Keratinocyte (primary cell): ENCODE measurements at places on chromosomes 5 and 9.

GRCh38 chr5:103333376-103333775 is 74.8 kb downstream of the MACIR start:
- no peak for DNase-seq

- no peak for DNase-seq
Observed at GRCh38 chr9:13557746-13558145, 278.3 kb upstream of the MPDZ start.

DNA sequence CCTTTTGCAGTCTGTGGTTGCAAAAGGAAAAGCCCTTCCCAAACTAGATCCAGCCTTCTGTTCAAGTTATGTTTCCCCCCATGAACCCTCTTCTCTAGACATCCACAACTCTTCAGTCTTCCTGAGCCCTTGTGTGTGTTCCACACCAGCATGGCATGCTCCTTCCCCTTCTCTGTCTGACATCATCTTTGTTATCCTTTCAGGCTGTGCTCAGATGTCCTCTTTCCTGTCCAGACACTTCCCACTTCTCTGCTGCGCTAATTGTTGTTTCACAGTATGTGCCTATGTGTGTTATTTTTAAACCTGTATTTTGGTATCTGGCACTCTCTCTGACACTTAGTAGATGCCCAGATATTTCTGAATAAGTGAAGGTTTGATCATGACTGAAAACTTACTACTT is 38.2 kb downstream of the FOCAD start:
- no peak for DNase-seq

DNA sequence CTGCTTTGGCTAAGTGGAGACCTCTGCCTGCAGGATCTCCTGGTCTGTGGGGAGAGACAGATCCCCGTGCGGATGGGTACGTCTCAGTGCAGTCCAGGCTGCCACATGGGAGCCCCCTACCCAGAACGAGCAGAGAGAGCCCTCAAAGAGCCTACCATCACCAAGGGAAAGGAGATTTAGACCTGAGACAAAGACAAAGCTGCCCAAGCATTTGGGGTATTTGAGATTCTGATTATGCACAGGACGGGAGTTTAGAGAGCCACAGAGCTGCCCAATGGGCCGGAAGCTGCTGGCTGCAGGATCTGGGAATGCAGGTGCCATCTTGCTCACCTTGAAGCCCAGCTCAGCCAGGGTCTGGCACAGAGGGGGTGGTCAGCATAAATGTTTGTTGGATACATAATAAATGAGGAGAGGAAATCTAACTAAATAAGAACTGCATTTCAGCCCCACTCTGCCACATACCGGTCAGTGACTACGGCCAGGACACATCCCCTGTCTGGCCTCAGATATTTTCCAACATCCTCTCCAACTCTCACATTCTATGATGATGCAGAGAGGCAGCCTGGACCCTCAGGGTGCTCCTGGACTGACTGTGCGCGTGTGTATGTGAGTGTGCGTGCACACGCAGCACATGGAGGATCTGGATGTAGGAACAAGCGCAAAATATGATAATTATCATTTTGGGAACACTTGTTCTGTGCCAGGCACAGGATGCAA is 157.8 kb downstream of the FGF18 start:
- DNase-seq = no peak

GRCh38 chr5:65765582-65765981 is 43.6 kb downstream of the NLN start:
- no peak for DNase-seq

GRCh38 chr5:164818445-164818844 is 1313.0 kb downstream of the MAT2B start:
- no peak for DNase-seq

- no peak for DNase-seq
Observed at GRCh38 chr5:4205398-4205797, 609.8 kb downstream of the IRX1 start.

DNA sequence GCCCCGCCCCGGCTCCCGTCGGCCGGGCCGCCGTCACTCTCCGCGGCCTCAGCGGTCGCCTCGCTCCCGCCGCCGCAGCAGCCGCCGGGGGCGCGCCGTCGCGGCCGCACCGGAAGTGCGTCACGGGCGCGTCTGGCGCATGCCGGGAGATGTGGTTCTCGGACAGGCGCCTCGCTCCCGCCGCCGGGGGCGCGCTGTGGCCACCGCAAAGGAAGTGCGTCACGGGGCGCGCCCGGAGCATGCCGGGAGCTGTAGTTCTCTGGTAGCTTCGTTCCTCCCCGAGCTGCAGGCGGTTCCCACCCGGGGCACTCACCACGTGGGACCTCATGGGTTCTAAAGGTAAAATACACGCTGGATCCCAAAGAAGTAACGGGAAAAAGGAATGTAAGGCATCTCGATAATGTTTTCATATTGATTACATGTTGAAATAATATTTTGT is at the start of gene UBAC1:
UBAC1 (minus strand) TSS at position 97 of the 439 bp plus-strand sequence. CDS start 211 bp downstream, outside the sequence.
- peak; percentile 49 for DNase-seq

DNA sequence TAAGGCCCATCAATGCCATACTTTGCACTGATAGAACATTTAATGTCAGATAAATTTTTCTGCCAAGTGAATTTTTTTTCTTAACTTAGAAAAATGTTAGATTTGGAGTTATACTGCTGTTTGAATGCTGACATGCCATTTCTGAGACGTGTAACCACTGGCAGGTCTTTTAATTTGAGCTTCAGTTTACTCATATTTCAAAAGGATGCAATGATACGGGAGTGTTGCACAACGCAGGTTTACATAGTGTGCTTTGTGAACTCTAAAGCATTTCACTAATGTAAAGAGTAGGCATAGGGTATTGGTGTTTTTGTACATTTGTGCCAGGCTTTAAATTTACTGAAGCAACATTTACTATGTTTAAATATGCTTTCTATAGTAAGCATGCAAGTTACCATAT is 4.2 kb downstream of the ZBTB43 start:
- no peak for DNase-seq

DNA sequence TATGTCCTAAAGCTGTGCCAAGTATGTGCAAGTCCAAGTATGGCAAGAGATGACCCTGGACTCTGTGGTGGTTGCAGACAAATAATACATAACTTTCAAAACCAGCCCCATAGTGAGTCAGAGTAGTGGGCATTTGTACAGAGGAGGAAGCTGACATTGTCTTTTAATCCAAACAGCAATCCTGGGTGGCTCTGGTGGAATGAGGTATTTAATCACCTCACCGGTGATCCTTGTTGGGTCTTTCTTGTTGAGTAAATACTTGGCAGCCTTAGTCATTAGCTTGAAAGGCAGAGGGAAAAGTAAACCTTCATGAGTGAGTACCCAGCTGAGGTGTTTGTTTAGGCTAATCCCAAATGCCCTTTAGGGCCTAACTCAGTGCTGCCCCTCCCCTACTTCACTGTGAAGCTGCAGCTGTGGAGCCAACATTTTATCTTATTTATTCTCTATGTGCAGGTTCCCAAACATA is 148.7 kb upstream of the SLC12A2 start:
- DNase-seq = peak; percentile 74

DNA sequence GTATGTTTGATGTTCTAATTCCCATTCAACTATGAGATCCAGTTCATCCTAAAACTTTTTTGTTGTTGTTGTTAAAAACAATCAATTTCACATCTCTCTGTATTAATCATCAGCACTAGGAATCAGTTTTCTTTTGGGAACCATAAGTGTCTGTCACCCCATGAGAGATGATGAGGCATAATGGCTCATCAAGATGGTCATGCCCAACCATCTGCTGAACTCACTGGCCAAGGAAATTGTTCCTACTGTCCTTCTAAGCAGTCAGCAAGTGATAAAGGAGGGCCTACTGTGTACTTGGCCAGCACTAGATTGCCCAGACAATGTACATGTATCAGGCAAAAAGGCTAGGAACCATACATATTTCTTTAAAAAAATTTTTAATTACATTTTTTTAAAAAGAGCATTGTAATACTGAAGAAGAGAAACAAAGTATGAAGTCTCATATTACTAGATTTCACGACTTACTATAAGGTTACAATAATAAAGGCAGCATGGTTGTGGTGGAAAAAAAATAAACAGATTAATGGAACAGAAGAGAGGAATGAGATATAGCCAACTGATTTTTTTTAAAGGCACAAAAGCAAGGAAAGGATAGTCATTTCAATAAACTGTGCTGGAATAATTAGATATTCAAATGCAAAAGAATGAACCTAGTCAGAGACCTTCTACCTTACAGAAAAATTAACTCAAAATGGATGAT is 458.3 kb downstream of the SPOCK1 start:
- no peak for DNase-seq

DNA sequence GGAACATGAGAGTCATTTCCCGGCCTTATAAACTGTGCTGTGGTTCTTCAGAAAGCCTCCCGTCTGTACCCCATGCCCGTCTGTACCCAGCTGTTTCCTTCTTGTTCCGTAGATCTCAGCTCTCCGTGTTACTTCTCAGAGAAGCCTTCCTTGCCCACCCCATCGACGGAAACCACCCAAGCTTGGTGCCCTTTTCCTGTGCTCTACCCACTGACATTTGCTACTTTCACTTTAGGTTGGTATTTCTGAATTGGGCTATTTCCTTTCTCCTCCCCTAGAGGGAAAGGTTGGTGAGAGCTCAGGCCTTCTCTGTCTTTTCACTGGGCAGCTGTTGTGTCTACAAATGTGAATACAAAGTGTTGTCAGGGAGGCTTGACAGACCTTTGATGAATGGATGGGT is 764.5 kb upstream of the ADAMTS16 start:
- no peak for DNase-seq
